BJ (cell line): ENCODE measurements at places on chromosomes 11 and 22. TPM values are rescaled to one million over a fixed set of nuclear protein-coding genes. Genes with fewer than 3 reads are reported as not detected.

Gene SULT4A1
- 0.15 and 0.39 TPM in 2 replicates for polyA plus RNA-seq

Gene TRIM6
- 3.8 and 4.5 TPM in 2 replicates for polyA plus RNA-seq

Gene SYCE3
- polyA plus RNA-seq, result not detected in 2 replicates

Gene KIF18A
- polyA plus RNA-seq, result 5.0 and 11.9 TPM in 2 replicates

Gene TRIM48
- not detected in 2 replicates for polyA plus RNA-seq

Gene UPK3A
- not detected in 2 replicates for polyA plus RNA-seq

Gene FOLR2
- not detected in 2 replicates for polyA plus RNA-seq

Gene OR51I1
- not detected in 2 replicates for polyA plus RNA-seq

Gene VSIG2
- not detected in 2 replicates for polyA plus RNA-seq

Gene OR8D4
- not detected in 2 replicates for polyA plus RNA-seq

Gene ELFN2
- 0.34 and 0.39 TPM in 2 replicates for polyA plus RNA-seq

Gene DLG2
- polyA plus RNA-seq, result 0.28 and 0.31 TPM in 2 replicates

Gene TOP3B
- polyA plus RNA-seq, result 8.0 and 12.8 TPM in 2 replicates

Gene OR52B6
- not detected in 2 replicates for polyA plus RNA-seq

Gene GDPD4
- not detected in 2 replicates for polyA plus RNA-seq

Gene SYNGR1
- 44.4 and 65.6 TPM in 2 replicates for polyA plus RNA-seq

Gene STT3A
- polyA plus RNA-seq, result 363 and 492 TPM in 2 replicates

Gene CRYBB2
- polyA plus RNA-seq, result 0.92 and 1.3 TPM in 2 replicates

Gene RFPL3
- not detected in 2 replicates for polyA plus RNA-seq

Gene DDI1
- not detected in 2 replicates for polyA plus RNA-seq

Gene DGAT2
- polyA plus RNA-seq, result 1.1 and 2.6 TPM in 2 replicates

Gene CD44
- polyA plus RNA-seq, result 794 and 1,200 TPM in 2 replicates

Gene ZNRF3
- polyA plus RNA-seq, result 0.75 and 1.1 TPM in 2 replicates

Gene PRR33
- not detected in 2 replicates for polyA plus RNA-seq

Gene DDIAS
- 2.7 and 4.4 TPM in 2 replicates for polyA plus RNA-seq

Gene CYTH4
- polyA plus RNA-seq, result not detected in 2 replicates

Gene PHOX2A
- not detected in 2 replicates for polyA plus RNA-seq

Gene SLC29A2
- 0.21 and 0.48 TPM in 2 replicates for polyA plus RNA-seq

Gene VSIG10L2
- not detected in 2 replicates for polyA plus RNA-seq

Gene CCDC88B
- 0.49 and 0.66 TPM in 2 replicates for polyA plus RNA-seq

Gene TEF
- polyA plus RNA-seq, result 21.0 and 28.7 TPM in 2 replicates

Gene PRMT3
- 5.6 and 11.4 TPM in 2 replicates for polyA plus RNA-seq

Gene SLC22A9
- not detected in 2 replicates for polyA plus RNA-seq

Gene SCGB1C1
- not detected in 2 replicates for polyA plus RNA-seq

Gene GRM5
- not detected in 2 replicates for polyA plus RNA-seq

Gene CBLIF
- polyA plus RNA-seq, result not detected in 2 replicates

Gene PARVG
- not detected in 2 replicates for polyA plus RNA-seq

Gene TPST2
- 48.1 and 84.9 TPM in 2 replicates for polyA plus RNA-seq

Gene SLC1A2
- polyA plus RNA-seq, result 0.60 and 0.83 TPM in 2 replicates

Gene PKDREJ
- polyA plus RNA-seq, result not detected in 2 replicates

Gene PRG3
- polyA plus RNA-seq, result not detected in 2 replicates

Gene LIPT2
- polyA plus RNA-seq, result 2.5 and 2.6 TPM in 2 replicates

Gene SLC6A5
- polyA plus RNA-seq, result not detected in 2 replicates

Gene APOL2
- 24.5 and 27.8 TPM in 2 replicates for polyA plus RNA-seq

Gene FOLR3
- polyA plus RNA-seq, result 0.85 and 0.89 TPM in 2 replicates

Gene TUBA8
- polyA plus RNA-seq, result 1.2 and 1.3 TPM in 2 replicates

Gene MPZL3
- polyA plus RNA-seq, result 0.39 and 0.53 TPM in 2 replicates

Gene MMP1
- 233 and 349 TPM in 2 replicates for polyA plus RNA-seq

Gene ZNF215
- 3.4 and 5.6 TPM in 2 replicates for polyA plus RNA-seq

Gene HBG2
- polyA plus RNA-seq, result not detected in 2 replicates

Gene BIK
- 0.09 TPM in 2 replicates for polyA plus RNA-seq

Gene CCDC15
- polyA plus RNA-seq, result 0.66 and 1.3 TPM in 2 replicates

Gene RAG2
- polyA plus RNA-seq, result not detected in 2 replicates

Gene FERMT3
- polyA plus RNA-seq, result 0.83 and 1.9 TPM in 2 replicates

Gene DBX1
- polyA plus RNA-seq, result not detected in 2 replicates

Gene TMEM86A
- polyA plus RNA-seq, result 0.48 and 0.71 TPM in 2 replicates
